Effector memory CD8-positive, alpha-beta T cell (primary cell): ENCODE measurements at places on chromosomes 13 and 19.

DNA sequence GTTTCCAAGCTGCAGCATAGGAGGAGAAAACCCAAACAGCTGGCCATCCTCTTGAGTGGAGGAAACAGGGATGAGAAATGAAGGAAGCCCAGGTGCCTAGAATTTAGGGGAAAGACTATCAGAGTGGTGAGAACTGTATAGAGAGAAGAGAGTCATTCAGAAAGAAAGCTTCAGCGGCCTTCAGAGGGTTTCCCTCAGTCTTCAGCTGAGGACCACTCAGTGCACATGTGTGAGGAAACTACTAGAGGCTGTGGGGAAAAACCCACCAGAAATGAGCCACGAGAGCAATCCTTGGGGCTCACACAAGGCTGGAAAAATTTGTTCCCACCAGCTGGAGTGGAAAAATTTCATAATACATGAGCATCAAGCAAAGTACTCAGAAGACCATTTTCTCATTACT, 35.2 kb upstream of the CPB2 start:
- DNase-seq = no peak

DNA sequence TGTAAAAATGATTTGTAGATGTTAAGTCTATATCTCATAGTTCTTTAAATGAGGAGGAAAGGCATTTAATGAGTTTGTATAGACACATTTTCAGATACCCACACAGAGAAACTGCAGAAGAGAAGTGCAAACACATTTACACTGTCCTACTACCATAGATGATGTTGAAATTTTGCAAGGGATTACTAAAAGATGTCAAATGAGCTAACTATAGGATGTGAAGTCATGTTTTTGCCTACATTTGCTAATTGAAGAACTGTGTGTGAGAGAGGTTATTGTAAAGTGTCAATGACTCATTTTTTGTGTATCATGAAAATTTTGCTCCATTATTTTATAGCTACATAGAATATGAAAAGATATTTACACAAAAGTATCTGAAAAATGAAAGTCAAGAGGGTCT, 178.9 kb downstream of the ITGBL1 start:
- no peak for DNase-seq

GRCh38 chr13:74707291-74707690, 573.1 kb upstream of the KLF12 start:
- no peak for DNase-seq

DNA sequence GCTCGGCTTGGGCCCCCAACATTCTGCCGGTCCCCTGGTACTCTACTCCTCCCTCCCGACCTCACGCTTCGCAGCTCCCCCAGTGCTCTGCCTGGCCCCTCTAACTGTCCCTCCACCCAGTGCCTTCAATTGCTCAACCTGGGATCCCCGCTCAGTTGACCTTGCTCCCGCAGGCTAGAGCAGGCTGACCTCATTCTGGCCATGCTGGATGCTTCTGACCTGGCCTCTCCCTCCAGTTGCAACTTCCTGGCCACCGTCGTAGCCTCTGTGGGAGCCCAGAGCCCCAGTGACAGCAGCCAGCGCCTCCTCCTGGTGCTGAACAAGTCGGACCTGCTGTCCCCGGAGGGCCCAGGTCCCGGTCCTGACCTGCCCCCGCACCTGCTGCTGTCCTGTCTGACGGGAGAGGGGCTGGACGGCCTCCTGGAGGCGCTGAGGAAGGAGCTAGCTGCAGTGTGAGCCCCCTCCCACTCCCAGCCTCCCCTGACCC, 3.6 kb downstream of the GTPBP3 start:
- no peak for DNase-seq

GRCh38 chr19:51251468-51251820, 564 bp downstream of the SIGLECL1 start:
- no peak for DNase-seq

DNA sequence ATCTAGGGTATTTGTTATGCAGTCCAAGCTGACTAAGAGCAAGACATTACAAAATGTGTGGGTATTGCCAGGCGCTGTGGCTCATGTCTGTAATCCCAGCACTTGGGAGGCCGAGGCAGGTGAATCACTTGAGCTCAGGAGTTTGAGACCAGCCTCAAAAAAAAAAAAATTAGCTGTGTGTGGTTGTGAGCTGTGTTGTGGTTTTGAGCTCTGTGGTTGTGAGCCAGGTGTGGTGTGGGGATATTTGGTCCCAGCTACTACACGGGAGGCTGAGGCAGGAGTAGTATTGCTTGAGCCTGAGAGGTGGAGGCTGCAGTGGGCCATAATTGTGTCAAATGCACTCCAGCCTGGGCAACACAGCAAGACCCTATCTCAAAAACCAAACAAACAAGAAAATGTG, 5.6 kb upstream of the KEAP1 start:
- no peak for DNase-seq

DNA sequence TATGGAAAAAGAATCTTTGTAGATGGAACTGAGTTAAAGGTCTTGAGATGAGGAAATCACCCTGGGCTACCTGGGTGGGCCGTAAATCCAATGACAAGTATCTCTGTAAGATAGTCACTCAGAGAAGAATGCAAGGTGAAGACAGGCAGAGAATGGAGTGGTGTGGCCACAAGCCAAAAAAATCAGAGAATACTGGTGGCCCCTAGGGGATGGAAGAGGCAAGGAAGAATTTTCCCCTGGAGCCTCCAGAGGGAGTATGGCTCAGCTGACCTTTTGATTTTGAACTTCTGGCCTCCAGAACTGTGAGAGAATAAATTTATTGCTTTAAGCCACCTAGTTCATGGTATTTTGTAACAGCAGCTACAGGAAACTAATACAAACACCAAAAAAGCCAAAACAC, 32.7 kb upstream of the CSNK1A1L start:
- DNase-seq = no peak

DNA sequence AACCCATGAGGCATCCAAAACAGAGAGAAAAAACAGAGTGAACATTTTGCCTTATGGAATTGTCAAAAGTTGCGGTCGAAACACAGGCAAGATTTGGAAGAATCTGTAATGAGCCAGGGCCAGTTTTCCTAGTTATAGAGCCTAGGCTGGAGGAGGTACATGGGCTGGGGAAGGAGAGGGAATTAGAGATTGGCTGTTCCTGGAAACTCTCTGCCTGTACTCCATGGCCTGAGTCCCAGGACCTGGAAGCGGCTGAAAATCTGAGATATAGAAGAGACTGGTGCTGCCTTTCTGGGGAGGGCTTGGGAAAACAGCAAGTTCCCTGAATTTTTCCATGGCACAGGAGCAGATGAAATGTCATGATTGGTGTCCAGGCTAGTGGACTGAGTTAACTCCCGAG, 122.8 kb upstream of the KLF12 start:
- DNase-seq = no peak

DNA sequence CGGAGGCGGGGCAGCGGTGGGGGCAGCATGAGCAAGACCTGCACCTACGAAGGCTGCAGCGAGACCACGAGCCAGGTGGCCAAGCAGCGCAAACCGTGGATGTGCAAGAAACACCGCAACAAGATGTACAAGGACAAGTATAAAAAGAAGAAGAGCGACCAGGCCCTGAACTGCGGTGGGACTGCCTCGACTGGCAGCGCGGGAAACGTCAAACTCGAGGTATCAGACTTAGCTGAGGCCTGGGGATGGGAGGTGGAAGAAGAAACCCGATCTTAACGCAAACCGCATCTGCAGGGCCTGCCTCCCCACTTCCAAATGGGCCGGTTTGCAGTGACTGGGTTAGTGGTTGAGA, 693 bp downstream of the RFXAP start:
- peak; percentile 17 for DNase-seq

GRCh38 chr19:55493645-55494171, 5.5 kb downstream of the SSC5D start:
- no peak for DNase-seq
